Stimulated activated CD4-positive, alpha-beta T cell treated with anti-CD3 and anti-CD28 coated beads, Interleukin-12 subunit alpha, Interleukin-12 subunit beta, amount 100 ng/mL, for 24 hours (primary cell): ENCODE measurements at places on chromosomes 7 and 10.

- DNase-seq, result no peak
Observed at GRCh38 chr7:31986878-31987518, 83.2 kb downstream of the PDE1C start.

- no peak for DNase-seq
Observed at GRCh38 chr10:133169173-133169947, 9.3 kb downstream of the KNDC1 start.

DNA sequence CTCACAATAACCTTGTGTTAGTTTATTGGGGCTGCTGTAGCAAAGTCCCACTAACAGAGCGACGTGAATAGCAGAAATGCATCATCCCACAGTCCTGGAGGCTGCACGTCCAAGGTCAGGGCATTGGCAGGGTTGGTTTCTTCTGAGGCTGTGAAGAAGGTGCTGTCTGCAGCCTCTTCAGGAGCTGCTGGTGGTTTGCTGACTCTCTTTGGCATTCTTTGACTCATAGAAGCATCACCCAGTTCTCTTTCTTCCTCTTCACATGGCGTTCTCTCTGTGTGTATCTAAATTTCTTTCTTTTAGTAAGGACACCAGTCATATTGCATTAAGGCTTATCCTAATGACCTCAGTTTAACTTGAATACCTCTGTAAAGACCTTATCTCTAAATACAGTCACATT is 428.4 kb upstream of the KLF6 start:
- DNase-seq, result no peak

- DNase-seq, result no peak
Observed at GRCh38 chr7:28382144-28382543, 30.2 kb upstream of the CREB5 start.

DNA sequence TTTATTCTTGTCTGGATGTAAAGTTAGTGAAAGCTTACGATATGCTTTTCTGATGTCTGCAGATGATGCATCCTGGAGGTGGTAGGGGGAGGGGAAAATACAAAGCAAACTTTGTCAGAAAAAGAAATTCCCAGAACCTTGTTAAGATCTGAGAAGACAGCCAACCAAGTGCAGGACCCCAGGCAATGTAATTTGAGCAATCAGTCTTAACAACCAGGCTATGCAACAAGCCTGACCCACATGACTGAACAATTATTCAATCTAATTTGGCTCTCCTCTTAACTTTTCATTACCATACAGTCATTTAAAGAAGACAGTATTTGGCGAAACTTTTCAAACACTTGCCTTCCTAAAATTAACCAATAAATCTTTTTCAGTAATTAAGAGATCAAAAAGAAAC is 74.5 kb downstream of the DNAJC1 start:
- DNase-seq, result no peak

DNA sequence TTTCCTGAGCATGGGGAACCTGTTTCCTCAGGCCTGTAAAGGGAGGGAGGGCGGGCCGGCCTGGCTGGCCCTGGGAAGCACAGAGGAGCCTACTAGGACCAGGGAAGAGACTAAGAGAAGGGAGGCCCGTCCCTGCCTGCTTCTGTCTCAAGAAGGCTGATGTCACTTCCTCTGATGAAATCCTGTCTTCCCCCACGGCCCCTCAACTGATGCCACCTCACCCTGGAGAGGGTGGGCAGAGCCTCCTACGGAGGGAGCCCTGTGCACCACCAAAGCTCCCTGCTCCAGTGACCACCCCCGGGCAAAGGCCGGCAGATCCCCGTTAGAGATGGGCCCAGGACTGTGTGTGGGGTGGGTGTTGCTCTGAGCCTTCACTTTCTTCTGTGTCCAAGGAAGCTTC is 1.0 kb upstream of the PILRA start:
- no peak for DNase-seq

DNA sequence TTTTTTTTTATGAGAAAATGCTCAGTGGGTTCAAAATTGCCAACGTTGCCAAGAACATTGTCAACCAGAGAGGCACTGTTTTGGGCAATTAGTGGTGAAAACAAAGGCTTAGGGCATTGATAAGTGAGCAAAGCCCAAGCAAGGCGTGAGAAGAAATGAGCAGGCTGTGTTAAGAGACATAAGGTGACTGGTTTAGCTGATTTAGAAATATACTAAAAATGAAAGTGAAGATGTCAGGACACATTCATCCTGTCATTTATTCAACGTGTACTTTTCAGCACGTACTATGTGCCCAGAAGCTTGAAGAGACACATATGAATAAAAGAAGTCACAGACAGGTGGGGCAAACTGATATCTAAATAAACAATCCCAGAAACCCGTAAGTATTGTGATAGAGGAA is 31.8 kb downstream of the AOAH start:
- DNase-seq, result no peak

DNA sequence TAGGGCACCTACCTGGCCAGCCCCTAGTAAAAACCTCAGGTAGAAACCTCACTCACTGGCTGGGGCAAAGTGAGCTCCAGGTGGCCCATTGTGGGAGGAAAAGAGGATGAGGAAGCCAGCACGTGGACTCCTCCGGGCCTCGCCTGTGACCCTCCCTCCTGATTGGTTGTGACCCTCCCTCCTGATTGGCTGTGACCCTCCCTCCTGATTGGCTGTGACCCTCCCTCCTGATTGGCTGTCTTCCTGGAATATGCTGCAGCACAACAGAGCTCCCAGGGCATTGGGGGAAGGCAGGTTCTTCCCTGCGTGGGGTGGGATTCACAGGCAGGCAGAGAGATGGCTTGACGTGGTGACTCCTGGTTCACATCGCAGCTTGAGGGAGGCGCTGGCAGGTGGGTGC is 343.0 kb downstream of the GLRX3 start:
- DNase-seq, result no peak

- peak; percentile 84 for DNase-seq
Observed at GRCh38 chr10:124388823-124389612, 29.7 kb downstream of the OAT start.

- no peak for DNase-seq
Observed at GRCh38 chr10:30540276-30540675, 89.3 kb downstream of the LYZL2 start.

DNA sequence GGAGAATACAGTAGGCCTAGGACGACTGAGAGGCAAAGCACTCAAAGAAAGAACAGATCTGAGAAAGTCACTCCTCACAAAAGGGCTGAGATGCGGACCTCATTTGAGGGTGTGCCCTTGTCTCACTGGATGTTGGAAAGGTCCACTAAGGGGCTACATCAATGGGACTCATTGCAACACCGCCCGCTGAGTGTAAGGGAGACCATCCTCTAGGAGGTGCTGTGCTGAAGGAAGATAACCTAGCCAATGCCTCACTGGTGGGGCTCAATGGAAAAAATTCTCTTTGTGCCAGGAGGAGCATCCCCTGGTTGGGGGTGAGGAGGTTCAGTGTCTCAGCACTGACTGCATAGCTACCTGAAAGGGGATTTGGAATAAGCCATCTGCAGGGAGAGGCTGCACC is 758.7 kb upstream of the CELF2 start:
- no peak for DNase-seq

DNA sequence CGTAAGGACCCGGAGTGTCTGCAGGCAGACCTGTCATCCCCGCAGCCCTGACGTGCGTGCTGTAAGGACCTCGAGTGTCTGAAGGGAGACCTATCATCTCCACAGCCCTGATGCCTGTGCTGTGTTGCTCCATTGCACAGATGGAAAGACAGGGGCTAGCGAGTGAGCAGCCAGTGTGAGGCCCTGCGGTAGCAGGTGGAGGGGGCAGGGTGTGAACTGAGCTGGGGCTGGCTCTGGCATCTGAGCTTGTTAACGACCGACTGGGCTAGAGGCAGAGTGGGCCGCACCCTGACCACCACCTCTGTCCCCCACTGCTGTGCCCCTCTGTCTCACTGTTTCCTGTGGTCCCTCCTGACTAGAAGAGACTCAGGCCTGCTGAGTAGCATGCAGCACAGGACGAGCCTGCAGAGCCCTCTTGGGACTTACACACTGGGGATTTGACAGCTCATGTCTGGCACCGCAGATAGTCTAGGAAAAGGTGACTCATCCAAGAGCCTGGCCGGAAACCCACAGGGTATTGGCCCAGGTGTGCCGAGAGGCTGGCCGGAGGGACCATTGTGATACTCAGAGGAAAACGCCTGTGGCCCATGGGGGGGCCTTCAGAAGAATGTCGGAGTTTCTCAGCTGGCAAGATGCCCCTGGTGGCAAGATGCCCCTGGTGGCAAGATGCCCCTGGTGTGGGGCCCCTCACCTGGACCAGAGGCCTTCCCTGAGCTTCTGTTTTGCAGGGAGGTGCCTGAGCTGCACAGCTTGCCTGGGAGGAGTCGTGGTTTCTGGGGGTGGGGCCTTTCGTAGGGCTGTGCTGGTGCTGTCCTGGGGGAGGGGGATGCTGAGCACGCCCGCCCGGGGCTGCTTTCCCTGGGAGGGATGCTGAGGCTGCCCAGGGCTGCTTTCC is 34.3 kb downstream of the INPP5A start:
- peak; percentile 54 for DNase-seq

DNA sequence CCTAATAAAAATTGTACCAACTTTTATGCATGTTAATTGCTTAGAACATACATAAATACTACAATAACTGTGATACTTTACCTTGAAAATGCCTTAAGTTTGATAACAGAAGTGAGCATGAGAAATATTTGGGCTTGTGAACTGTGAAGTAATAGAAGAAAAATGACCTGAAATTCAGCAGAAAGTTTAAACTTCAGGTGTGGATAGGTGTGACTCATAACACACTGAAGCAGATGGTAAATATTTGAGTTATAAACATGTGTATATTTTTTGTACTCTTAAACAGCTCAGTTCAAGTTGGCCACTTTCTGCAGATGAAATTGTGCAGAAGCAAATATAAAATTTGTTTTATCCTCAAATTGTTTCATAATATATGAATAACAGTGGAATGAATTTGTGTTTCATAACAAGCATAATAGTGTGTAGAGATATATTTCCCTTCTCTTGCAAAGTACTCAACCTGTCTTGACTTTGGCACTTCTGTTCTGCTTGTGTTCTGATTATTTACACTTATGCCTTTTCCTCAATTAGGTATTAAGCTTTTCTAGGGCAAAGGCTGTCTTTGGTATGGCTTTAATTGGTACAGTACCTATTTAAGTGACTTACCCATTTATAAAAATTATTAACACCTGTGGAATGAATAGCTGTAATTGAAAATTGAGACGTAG is 122.4 kb downstream of the PRKG1 start:
- no peak for DNase-seq

- no peak for DNase-seq
Observed at GRCh38 chr10:3964516-3964915, 179.5 kb upstream of the KLF6 start.

- DNase-seq, result no peak
Observed at GRCh38 chr10:67550046-67550445, 145.9 kb downstream of the CTNNA3 start.

DNA sequence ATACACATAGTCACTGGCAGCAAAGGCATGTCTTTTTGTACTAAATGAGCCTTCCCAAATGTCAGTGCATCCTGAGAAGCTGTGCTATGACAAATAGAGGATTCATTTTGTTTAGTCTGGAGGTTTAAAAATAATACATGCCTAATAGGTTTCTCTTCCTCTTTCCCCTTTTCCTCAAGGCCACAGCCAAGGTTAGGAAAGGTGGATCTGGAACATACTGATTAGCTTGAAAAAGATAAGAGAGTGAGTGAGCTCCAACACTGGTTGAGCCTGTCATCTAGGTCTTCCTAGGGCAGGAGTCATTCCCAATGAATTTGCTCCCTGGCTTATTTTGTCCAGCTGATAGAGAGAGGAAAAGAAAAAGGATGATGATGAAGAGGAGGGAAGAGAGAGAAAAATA is 14.4 kb upstream of the SP4 start:
- no peak for DNase-seq

- no peak for DNase-seq
Observed at GRCh38 chr7:155532792-155533119, 13.6 kb downstream of the CNPY1 start.
